ENCODE measurements at places on chromosomes 1 and 21.

- no peak for DNase-seq
These were observed 66.7 kb downstream of the KCNJ6 start for GRCh38 chr21:37849506-37850102.

DNA sequence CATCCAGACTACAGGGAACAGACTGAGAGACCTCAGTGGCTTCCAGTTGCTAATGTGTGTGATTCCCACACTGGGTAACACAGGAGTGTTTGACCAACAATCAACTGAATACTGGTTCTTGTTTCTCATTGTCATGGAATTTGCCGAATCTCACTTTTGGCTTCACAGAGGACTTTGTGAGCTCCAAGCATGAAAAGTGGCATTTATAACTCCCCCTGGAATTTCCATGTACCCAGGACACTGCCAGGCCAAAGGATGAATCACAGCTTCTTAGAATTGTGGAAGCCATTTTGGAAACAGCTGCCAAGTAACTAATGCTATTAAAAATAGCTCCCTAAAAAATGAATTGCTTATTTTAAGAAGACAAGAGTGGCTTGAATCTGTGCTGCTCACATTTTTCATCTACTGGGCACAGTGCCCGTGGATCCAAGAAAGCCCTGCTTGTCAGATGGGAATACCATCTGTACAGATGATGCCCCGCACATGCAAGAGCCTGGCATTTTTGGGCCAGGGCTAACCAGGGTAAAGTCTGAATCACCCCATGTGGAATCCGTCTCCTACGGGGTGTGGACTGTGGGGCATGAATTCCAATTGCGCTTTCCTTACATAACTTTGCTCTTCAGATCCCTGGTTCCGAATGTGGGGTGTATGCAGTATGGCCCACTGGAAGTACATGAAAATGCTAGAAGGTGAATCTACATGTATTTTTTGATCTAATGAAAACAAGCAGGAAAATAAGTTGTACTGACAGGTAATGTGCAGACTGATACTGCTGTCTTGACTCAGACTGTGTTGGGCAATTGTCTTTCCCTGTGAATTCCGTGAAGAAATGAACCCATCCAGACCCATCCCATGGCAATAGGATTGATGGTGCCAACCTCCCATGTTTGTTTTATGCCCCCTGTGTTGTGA lies 487.3 kb downstream of the SIPA1L2 start:
- DNase-seq, result no peak

DNA sequence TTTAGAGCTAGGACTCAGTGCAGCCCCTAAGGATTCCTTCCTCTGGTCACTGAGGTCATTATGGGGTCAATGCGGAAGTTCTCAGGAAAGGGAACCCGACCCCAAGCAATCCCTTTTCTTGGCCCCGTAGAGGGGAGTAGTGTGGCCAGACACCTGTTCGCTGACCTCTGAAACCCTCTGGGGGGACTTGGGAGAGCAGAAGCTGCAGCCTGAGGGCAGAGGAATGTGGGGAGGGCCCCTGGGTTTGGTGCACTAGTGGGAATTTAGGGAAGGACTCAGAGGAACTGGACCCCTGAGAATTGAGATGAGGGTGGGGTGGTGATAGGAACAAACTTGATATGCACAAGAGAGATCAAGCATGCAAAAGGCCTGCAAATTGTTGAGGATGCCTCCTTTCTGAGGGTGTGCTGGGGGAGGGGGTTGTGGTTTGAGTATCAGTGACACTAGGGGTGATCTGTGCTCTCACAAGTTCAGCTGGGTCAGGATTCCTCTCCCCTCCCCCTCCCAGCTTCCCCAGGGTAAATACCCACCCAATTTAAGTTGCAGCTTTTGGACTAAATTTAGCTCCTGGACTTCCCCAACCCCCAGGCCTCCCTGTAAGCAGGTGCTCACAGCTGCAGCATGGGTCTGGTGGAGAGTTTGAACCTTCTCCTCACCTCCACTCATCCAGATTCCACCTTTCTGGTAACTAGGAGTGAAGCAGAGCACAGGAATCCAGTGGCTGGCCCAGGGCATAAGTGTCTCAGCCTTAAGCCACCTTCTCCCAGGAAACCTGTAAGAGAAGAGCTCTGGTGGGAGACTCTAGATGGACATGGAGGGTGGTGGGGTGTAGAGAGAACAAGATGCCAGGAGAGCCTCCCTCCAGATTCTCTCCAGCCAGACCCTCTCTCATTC lies 13.5 kb downstream of the ADAMTSL4 start:
- peak; percentile 14 for DNase-seq

DNA sequence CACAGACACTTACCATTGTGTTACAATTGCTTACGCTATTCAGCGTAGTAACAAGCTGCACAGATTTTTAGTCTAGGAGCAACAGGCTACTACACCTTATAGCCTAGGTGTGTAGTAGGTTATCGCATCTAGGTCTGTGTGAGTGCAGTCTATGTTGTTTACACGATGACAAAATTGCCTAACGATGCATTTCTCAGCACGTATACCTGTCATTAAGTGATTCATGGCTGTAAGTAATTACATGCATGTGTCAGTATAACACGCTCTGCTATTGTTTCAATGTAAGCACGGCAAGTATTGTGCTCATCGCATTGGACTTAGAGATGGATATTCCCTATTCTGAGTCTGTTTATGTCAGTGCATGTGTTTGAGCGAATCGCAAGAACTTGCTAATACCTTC lies 15.7 kb upstream of the ZBTB18 start:
- no peak for DNase-seq

GRCh38 chr1:84164161-84164560 lies 20.1 kb downstream of the PRKACB start:
- no peak for DNase-seq

DNA sequence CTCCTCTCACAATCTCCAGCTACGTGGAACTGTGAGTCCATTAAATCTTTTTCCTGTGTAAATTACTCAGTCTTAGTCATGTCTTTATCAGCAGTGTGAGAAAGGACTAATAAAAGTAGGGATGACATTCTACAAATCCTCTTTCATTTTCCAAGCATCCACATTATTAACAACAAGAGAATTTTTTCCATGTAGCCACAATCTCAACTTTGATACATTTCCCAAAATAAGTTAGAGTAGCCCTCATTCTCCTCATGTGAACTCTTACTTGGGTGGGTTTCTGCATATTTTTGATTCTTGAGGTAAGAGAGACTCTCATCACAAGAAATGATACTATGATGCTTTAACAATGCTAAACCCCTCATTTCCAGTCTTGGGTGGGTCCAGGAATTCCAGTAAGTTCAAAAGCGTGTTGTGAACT lies 52.8 kb downstream of the TNFSF18 start:
- no peak for DNase-seq

DNA sequence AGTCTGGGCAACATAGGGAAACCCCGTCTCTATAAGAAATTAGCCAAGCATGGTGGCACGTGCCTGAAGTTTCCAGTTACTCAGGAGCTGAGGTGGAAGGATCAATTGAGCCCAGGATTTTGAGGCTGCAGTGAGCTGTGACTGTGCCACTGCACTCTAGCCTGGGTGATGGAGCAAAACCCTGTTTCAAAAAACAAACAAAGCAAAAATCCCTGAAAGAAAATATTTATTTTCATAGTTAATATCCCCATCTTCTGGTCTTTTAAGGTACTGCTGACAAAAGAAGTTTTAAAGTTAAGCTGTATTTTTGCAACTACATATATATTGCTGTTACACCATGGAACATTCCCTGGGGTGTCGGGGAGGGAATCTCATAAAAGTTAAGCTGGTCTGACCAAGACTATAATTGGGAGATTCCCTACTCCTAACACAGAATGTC lies 26.0 kb downstream of the VAMP4 start:
- DNase-seq, result peak; percentile 22

GRCh38 chr1:67596674-67597073 lies 88.3 kb upstream of the GADD45A start:
- DNase-seq, result no peak

DNA sequence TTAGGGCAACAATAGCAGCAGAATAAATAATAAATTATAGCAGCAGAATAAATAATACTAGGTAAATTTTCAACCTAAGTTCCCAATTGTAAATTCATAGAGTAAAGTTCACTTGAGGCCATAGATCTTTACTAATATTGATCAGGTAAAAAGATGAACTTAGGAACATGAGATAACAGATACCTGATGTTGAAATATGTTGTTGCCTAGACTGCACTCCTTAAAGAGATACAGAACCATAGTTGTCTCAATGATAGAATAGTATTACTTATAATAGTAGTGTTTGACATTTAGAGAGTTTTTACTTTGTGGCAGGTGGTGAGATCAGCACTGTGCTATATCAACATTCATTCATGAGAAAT lies 378 bp upstream of the F13B start:
- no peak for DNase-seq

GRCh38 chr1:116544588-116545358 lies 26.1 kb downstream of the CD58 start:
- peak; percentile 56 for DNase-seq

DNA sequence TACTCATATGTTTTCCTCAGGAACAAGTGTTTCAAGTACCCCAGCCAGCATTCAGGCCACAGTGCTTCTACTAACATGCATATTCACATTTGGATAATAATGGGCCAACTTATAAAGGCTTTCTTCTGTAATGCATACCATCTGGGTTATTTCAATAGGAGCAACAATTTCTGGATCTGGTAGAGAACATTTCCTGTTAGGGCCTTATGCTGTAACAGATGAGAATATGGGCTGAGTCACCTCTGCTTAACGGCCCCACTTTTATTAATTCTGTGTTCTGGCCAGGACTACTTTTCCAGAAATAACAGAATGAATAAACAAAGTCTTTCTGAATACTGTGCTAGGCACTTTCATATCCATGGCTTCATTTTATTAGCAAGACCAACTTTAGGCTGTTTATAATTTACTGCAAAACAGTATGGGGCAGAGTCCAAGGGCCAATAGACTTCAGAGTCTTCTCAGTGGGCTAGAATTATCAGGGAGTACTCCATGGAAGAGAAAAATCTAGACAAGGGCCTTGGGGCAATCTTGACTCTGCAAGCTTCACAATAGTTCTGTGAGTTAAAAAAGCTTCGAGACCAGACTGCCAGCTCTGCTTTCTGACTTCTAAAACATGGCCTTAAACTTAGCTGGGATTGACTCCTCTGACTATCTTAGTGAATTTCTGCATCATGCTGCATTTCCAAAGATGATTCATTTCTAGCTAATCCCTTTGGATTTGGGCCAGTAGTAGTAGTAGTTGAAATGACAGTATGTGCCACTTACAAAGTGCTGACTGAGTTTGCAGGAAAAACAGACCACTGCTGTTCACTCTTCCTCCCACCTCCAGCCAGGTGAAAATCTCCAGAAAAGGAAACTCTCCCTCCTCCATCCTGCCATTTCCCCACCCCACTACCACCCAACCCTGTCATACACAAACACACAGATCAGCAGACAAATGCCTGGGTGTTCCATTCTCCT lies 8.2 kb upstream of the SSX2IP start:
- no peak for DNase-seq

DNA sequence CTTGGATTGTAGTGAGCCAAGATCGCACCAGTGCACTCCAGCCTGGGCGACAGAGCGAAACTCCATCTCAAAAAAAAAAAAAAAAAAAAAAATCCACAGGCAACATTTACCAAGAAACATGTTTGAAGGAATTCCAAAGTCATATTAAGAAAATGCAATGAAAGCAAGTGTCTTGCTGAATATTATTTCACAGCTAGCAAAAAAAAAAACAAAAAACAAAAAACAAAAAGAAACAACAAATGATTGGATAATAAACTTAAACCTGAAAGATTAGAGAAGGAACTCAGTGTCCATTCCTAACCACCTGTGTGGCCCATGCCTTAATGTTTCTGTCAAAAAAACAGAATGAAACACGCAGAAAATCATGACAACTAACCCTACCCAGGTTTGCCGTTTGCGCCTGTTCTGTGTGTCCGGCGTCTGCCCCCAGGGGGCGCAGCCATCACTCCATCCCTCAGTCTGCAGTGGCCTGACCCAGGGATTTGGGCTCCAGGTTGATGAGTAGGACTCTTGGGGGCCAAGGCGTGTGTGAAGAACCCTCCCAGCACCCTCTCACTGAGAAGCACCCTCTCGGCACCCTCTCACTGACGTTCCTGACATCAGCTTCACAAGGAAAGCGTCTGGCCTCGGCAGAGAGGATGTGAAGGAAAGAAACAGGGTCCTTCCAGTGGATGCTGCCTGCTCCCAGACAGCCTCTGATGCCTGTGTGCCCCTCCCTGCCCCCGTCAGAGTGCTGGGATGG lies 19.2 kb upstream of the PTTG1IP start:
- DNase-seq, result peak; percentile 87

- peak; percentile 77 for DNase-seq
These were observed 59.0 kb upstream of the C1orf53 start for GRCh38 chr1:197843401-197843800.

- no peak for DNase-seq
These were observed 73.3 kb upstream of the SLC44A3 start for GRCh38 chr1:94746635-94747525.

- no peak for DNase-seq
These were observed 180.7 kb downstream of the KAZN start for GRCh38 chr1:14778898-14779865.

- DNase-seq, result no peak
These were observed 37.8 kb downstream of the ELK4 start for GRCh38 chr1:205593967-205594366.

- DNase-seq, result no peak
These were observed 3.4 kb downstream of the SEMA6C start for GRCh38 chr1:151143057-151143435.

DNA sequence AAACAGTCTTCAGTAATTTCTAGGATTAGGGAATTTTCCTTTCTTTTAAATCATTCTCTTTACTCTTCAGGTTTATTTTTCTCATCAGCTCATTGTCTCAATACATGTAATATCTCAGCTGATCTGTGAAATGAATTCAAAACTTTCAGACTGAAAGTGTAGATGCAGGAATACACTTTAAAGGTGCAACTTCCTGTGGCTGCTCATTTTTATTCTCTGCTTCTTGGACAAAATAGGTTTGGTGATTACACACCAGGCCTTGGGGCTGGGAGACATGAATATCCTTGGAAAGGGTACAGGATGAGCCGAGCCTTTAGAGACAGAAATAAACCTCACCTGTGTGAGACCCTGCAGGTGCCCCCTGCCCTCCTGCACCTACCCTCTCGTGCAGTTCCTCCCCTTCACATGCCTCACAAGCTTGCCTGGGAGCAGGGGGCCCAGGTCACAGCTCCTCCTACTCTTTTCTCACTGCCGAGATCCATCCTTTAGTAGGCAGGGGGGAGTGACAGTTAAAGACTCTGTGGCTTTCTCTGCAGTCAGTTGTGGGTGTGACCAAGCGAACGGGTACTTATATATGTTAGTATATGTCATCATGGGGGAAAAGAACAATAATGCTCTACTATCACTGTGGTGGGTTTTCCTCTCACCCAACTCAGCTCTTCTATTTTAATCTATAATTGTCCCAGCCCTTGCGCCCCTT lies 23.6 kb downstream of the XCL2 start:
- DNase-seq, result no peak

DNA sequence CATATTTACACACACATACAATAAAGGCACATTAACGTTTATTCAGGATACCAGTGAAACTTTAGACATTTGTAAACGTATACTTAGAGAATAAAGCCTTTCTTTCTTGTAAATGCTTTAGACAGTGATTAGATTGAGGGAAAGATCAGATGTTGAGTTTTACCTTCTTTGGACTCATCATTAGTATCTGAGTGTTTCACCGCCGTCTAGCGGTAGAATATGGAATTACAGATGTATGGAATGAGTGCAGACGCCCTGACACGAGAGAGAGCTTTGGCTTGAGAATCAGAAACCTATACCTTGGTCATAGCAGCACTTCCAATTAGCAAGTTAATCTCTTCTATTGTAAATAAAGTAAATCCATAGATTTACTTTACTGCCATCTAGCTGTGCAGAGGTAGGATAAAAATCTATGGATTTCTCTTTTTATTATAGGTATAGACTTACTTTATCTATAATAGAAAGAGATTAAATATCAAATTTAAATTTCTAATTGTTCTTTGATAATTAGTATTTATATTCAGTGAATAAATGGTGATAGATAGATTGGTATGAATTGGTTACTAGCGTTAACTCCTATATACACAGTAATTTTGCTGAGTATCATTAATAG lies 12.6 kb downstream of the FLG2 start:
- peak; percentile 28 for DNase-seq
